Activated T-helper 1 cell treated with Interleukin-2 at 50 U/mL for 16 hours (primary cell): ENCODE measurements at places on chromosomes 5 and 9.
A peak's percentile ranks its signal among the peaks of the same experiment; 100 is the strongest.

GRCh38 chr5:169350759-169351240 is 49.9 kb upstream of the SLIT3 start:
- no peak for DNase-seq

DNA sequence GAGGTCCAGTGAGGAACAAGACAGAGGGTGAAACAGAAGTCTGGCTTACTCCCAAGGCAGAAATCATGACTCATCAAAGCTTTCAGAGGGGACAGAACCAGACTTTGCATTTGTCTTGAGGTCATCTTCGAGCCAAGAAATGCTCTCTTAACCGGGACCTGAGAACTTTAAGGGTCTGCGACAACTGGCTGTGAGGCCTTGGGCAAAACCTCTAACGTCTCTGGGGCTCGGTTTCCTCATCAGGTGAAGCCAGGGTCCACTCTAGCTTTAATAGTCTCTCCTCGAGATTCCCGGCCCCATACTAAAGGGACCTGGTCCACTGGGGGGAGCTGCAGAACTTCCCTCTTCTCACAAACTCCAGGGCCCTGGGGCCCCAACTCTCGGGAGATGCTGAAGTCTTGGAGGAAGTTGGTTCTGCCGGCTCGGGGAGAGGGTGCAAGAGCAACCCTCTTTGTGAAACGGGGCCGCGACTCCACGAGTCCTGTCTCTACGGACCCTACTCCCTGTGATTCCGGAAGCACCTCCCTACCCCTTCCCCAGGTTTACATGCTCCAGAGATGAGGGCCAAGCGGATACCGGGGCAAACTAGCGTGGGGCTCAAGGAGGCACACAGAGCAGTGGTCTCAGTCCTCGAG is 2.6 kb downstream of the GLIS3 start:
- DNase-seq = peak; percentile 4

DNA sequence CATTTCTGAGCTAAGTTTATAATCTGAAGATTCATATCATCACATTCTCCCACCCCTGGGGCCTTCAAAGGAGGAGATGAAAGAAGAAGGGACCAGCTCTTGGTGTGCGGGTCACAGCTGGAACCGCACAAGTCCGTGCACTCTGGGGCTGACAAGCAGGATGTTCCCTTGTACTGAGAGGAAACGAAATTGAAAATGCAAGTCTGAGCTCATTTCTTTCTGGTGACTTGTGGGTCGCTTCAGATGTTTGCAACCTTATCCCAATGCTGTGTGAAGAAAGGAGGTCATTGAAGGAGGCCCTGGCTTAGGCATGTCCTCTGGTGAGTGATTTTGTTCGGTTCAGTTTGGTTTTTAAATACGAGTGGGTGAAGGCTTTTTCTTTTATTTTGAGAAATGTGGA is 59.6 kb downstream of the C9orf152 start:
- DNase-seq = no peak

GRCh38 chr9:132894346-132894745 is 15.6 kb downstream of the SPACA9 start:
- DNase-seq = no peak

DNA sequence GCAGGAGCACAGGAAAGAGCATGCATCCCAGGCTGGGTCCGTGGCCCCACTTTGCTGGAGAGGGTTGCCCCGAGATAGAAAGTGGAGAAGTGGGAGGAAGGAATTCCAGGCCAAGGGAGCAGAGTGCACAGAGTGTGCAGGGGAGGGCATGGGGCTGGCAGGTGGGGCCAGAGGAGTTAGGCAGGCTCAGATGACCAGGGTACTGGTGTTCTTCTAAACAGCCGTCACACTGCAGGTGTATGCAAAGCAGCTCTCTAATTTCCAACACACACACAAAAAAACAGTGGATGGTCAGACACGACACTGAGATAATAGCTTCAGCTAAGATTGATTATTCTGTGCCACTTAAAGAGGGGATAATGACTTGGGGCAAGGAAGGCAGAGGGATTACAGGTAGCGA is 212.2 kb downstream of the MTRR start:
- DNase-seq = no peak

DNA sequence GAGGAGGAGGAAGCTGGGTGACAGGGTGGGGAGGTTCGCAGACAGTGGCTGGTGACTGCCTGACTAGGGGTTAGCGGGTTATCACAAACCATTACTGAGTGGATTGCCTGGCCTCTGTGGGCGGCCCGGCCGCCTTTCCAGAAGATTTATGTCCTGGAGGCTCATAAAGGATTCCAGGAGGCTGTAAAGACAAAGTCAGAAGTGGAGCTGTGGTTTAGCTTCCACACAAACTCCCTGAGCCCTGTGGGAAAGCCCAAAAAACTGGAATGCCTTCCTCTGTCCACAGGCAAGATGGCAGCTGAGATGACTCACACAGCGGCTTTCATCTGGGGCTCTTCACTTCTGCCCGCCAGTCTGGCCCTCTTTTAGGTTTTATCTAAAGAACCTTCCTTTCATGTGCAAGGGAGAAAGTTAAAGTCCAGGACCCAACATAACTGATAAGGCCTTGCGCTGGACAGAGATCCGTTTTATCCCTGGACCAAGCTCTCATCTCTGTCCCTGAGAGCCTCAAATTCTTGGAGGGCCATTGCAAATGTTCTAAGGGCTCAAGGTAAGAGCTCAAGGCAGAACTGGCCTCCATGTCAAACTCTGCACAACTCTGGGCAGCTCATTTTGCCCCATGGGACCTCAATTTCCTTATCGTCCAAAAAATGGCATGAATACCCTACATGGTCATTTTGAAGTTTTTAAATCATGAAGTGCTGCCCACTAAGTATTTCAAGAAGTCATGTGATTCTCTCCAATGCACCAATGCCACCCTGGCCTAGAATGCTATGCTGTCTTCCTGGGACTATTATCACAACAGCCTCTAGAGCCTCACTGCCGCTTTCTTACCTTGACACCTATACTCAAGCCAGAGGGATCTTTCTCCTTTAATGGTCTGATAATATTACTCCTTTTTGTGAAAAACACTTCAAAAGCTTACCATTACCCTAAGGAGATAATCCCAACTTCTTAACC is 249.4 kb upstream of the TRIM32 start:
- DNase-seq = no peak

GRCh38 chr5:145768863-145769262 is 66.3 kb downstream of the PRELID2 start:
- DNase-seq = no peak

GRCh38 chr5:140524003-140524402 is 23.5 kb upstream of the EIF4EBP3 start:
- DNase-seq = no peak

- no peak for DNase-seq
Observed at GRCh38 chr5:91010090-91010489, 373.0 kb downstream of the ARRDC3 start.

DNA sequence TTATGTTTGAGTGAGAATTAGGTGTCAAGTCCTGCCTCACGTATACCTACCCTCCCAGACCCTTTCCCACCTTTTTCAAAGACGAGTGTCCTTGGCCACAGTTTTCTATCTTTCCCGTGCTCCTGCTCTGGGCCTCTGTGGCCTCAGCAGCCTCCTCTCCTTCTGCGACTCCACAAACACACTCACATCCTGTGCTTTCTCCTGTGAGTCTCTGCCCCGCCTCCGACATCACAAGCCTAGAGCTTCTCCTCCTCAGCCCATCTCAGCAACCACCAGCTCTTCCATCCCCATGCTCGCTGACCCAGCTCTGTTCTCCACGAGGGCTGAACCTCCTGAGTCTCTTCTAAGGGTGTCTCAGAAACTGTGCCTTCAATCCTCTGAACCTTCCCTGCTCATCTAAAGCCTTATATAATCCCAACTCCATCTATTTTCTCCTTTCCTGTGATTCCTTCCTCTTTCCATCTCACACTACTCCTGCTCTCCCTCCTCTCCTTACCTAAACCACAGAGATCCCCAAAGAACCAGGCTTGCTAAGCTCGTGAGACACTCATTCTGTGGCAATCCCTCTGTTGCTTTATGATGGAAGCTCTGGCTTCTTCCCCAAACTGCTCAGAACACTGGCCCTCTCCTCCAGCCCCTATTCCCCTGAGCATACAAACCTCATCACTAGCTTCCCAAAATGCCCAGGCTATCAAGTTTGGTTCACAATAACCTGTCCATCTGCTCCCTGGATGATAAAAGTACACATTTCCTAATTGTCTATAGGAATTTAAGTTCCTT is 55.2 kb downstream of the RASEF start:
- no peak for DNase-seq

GRCh38 chr5:72658161-72658560 is 151.0 kb upstream of the ZNF366 start:
- no peak for DNase-seq

DNA sequence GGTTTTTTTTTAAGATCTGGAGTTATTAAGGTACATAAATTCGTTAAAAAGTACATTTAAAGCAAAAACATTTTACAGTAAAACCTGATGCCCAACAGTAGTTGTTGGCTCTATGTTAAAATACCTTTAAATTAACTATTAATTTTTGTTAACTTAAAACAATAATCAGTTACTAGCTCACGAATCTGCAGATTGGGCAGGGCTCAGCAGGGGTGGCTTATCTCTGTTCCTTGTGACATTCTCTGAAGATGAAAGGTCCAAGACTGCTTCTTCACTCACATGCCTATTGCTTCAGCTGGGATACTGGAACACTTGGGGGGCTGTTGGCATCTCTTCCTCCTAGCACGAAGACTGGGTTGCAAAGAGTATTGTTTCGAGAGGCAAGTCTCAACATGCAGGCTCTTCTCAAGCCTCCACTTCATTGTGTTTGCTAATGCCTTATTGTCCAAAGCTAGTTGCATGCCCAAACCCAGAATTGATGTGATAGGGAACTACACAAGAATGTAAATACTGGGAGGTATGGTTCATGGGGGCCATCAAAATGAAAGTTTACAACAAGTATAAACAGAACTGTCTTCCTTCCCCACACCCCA is 46.6 kb downstream of the MAP3K1 start:
- no peak for DNase-seq

DNA sequence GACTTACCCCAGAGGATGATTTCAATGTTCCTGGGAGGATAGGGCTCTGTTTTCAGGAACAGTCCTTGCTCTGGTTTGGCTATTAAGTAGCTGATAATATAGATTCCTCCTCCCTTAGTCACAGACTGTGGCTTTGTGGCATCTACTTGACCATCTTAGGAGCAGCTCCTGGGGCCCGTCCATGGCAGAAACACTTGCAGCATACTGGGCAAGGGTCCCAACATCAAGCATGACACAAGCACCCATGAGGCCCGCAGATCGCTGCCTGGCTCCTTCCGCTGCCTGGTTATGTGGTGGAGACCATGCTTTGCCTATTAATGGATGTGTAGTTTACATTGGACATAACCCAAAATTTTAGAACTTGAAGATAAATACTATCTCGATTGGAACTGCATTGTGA is 170.1 kb downstream of the ICE1 start:
- no peak for DNase-seq

DNA sequence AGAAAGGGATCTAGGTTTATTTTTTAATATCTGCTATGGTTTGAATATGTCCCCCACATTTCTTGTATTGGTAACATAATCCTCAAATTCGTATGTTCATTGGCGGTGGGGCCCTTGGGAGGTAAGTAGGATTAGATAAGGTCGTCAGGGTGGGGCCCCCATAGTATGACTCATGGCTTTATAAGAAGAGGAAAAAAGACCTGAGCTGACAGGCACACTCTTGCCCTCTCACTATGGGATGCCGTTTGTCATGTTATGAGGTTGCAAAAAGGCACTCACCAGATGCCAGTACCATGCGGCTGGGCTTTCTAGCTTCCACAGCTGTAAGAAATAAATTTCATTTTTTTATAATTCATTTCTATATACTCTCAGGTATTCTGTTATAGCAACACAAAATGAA is 67.3 kb upstream of the SGCD start:
- DNase-seq = no peak

- DNase-seq = no peak
Observed at GRCh38 chr9:116162241-116162781, 8.7 kb downstream of the PAPPA start.

GRCh38 chr5:132075719-132076077 is 2.1 kb downstream of the CSF2 start:
- no peak for DNase-seq

- DNase-seq = no peak
Observed at GRCh38 chr5:179954434-179954833, 46.7 kb upstream of the TBC1D9B start.

DNA sequence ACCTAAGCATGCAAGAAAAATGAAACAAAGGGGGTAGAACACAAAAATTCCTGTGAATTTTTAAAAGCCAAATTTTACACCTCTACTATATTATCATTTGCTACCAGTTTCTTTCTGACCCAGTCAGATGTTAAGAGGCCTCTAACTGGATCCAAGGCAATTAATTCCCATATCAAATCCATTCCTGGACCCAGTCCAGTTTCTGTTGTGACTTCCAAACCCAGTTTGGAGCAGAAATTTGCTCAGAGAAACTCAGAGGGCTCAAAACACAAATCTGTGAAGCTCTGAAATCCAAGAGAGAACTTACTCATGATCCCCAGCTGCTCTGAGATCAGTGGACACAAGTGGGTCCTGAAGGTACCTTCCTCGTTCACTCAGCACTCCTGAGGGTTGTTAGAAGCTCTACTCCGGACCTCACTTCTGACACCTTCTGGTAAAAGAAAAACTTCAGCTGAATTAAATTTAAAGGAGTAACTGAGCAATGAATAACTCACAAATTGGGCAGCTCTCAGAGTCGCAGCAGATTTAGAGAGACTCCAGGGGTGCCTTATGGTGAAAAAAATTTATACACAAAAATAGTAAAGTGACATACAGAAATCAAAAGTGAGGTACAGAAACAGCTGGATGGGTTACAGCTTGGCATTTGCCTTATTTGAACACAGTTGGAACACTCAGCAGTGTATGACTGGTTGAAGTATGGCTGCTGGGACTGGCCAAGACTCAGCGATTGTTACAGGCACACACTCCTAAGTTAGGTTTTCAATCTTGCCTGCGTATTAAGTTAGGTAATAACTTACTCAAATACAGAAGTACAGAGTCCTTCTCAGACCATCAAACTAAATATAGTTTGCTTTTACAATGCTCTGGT is 32.4 kb downstream of the INSL4 start:
- no peak for DNase-seq

- no peak for DNase-seq
Observed at GRCh38 chr9:37778534-37778933, 6.3 kb downstream of the EXOSC3 start.

GRCh38 chr5:30197662-30198061 is 995.8 kb upstream of the CDH6 start:
- no peak for DNase-seq

GRCh38 chr9:120676767-120677402 is 37.4 kb downstream of the MEGF9 start:
- DNase-seq = no peak

- no peak for DNase-seq
Observed at GRCh38 chr5:13943676-13944075, 812 bp downstream of the DNAH5 start.

GRCh38 chr9:131333771-131334628 is 44.5 kb downstream of the PLPP7 start:
- no peak for DNase-seq

DNA sequence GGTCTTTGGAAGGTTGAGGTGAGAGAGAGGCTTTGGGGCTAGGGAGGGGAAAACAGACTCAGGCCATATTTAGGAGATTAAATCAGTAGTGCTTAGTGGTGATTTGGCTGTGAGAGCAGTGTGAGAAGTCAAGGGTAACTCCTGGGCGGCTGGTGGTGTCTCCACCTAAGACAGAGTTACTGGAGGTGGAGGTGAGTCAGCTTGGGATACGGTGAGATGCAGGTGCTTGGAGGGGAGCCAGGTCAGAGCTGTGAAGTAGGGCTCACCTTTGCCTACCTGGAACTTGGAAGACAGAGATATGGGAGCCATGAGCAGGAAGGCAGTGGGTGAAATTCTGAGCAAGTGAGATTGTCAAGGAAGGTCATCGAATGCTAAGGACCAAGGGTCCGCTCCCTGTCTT is 24.5 kb downstream of the RGS3 start:
- no peak for DNase-seq

GRCh38 chr9:126154869-126155268 is 171.8 kb upstream of the MVB12B start:
- DNase-seq = no peak
